Stimulated activated CD4-positive, alpha-beta T cell treated with anti-CD3 and anti-CD28 coated beads, Interleukin-4, amount 100 ng/mL, for 1 hour (primary cell): ENCODE measurements at places on chromosomes 2 and 18.

DNA sequence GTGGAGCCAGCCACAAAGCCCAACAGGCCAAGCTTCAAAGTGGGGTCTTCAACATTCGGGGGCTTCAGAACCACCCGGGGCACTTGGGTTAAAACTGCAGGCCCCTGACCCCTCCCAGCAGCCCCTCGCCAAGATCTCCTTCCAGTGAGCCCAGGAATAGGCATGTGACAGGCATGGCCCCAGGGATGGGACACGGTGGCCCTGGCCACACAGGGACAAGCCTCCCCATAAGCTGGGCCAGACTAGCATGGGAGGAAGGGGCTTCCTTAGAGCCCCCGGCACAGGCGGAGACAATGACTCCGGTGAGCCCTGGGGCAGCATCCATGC, 52.4 kb downstream of the BIN1 start:
- DNase-seq: no peak

DNA sequence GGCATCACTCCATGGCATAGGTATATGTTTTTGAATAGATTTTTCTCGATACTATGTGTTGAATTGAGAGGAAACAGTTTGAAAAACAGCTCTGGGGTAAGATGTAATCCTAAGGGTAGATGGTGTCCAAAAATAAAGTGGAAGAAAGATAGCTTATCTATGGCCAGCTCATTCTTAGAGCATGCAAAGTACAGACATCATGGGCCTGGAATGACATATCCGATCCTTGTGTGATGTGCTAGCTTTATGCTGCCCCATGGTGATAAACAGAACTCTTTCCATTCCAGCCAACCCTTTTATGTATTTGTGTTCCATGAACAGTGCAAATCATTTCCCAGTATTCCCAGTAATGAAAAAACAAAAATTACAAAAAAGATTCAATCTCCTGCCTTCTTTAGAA, 390.2 kb upstream of the NXPH2 start:
- no peak for DNase-seq

DNA sequence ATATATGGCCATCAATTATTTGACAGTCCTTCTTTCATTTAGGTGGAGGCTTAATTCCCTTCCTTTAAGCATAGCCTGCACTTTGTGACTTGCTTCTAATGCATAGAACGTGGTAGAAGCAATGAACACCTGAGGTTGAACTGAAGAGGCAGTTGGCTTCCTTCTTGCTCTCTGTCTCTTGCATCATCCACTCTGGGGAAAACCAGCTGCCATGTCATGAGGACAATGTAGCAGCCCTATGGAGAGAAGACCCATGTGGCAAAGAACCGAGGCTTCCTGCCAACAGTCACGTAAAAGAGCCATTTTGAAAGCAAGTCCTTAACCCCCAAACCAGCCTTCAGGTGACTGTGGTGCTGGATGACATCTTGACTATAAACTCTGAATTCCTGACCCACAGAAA, 46.8 kb downstream of the ATOH8 start:
- DNase-seq: no peak

DNA sequence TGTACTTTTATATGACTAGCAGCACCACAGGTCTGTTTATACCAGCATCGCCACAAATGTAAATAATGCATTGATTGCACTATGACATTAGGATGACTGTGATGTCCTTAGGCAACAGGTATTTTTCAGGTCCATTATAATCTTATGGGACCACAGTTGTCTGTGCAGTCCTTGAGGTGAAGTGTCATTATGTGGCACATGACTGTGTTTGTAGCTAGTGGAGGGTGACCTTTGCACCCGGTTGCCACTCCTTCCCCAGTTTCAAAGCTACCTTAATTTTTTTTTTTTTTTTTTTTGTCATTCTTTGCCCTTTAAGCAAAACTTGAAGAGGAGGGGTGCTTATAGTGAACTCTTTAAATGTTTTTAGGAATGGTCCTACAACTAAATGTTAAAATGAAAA, 386.4 kb downstream of the THSD7B start:
- no peak for DNase-seq

GRCh38 chr2:47530105-47530760, 127.3 kb downstream of the MSH2 start:
- no peak for DNase-seq

- no peak for DNase-seq
Measured at GRCh38 chr2:171150694-171151285, 9.9 kb downstream of the TLK1 start.
